Glutamatergic neuron (in vitro differentiated cells): ENCODE measurements at places on chromosomes 4 and X. TPM values are rescaled to one million over a fixed set of nuclear protein-coding genes. Genes with fewer than 3 reads are reported as not detected.

C4orf36 gene
- total RNA-seq = not detected

MPP1 gene
- total RNA-seq = 12.7 TPM

MGAT4D gene
- total RNA-seq = not detected

RTL9 gene
- total RNA-seq = 1.8 TPM

ANK2 gene
- total RNA-seq = 1,513 TPM

MAGED4 gene
- 192 TPM for total RNA-seq

BTK gene
- total RNA-seq = 1.1 TPM

OCIAD1 gene
- 163 TPM for total RNA-seq

MEPE gene
- not detected for total RNA-seq

MAGIX gene
- 2.7 TPM for total RNA-seq

AWAT2 gene
- not detected for total RNA-seq

- H3K27me3 ChIP-seq = no peaks in the 10 kb centered on the region
- H3K27ac ChIP-seq = no peak overlapping the region
- H3K4me3 ChIP-seq = no peak overlapping the region
- DNase-seq = no peak
Observed at GRCh38 chr4:85005865-85006377, 39.4 kb upstream of the WDFY3 start.

DNA sequence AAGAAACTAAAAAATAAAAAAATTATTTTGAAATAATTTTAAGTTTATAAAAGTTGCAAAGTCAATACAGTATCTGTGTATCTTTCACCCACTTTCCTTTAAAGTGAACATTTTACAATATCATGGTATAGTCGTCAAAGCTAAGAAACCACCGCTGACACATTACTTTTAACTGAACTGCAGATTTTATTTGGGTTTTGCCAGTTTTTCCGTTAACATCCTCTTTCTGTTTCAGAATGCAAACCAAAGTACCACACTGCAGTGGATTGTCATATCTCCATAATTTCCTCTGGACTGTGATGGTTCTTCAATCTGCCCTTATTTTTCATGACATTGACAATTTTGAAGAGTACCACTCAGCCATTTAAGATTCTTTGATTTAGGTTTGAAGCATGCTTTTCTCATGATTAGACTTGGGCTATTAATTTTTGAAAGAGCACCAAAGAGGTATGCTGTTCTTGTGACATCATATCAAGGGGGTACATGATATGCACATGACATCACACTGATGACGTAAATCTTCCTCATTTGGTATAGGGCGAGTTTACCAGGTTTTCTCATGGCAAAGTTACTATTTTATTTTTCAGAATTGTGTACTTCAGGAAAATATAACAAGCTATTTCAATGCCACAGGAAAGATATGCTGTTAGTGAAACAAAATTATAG is 3.6 kb upstream of the CXCL1 start:
- no peak overlapping the region for H3K27ac ChIP-seq
- peaks cover 6% of the 10 kb centered on the region for H3K27me3 ChIP-seq
- H3K4me3 ChIP-seq = no peak overlapping the region
- no peaks in the 10 kb centered on the region for H3K36me3 ChIP-seq

GRCh38 chrX:100204534-100204933 is 205.5 kb downstream of the PCDH19 start:
- H3K36me3 ChIP-seq = no peaks in the 10 kb centered on the region
- peaks cover 3% of the 10 kb centered on the region for H3K4me1 ChIP-seq

DNA sequence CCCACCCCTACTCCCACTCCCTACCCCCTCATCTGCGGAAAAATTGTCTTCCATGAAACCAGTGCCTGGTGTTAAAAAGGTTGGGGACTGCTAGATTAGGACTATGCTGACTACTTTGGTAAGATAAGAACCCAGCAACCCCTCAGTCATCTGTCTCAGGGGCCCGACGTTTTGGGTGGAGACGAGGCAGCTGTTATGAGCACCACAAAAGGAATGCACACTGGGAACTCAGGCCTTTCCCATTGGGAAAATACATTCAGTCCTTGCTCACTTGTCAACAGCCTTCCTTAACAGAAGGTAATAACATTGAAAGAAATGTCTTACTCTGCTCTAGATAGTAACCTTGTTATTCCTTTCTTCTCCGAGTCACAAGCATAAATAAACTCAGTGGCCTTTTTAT is 310.8 kb downstream of the AFF2 start:
- H3K4me1 ChIP-seq = peaks cover 9% of the 10 kb centered on the region
- H3K36me3 ChIP-seq = no peaks in the 10 kb centered on the region
- no peak overlapping the region for H3K4me3 ChIP-seq
- no peak overlapping the region for H3K27ac ChIP-seq
- DNase-seq = no peak

- no peaks in the 10 kb centered on the region for H3K27me3 ChIP-seq
- no peak overlapping the region for H3K4me3 ChIP-seq
- no peaks in the 10 kb centered on the region for H3K4me1 ChIP-seq
- no peak overlapping the region for H3K27ac ChIP-seq
- no peaks in the 10 kb centered on the region for H3K36me3 ChIP-seq
- no peak for DNase-seq
Observed at GRCh38 chrX:106684207-106684606, 42.3 kb upstream of the RNF128 start.

GRCh38 chr4:86564795-86565194 is 29.3 kb upstream of the PTPN13 start:
- H3K4me1 ChIP-seq = peaks cover 7% of the 10 kb centered on the region
- H3K4me3 ChIP-seq = no peak overlapping the region
- peaks cover 6% of the 10 kb centered on the region for H3K27me3 ChIP-seq

GRCh38 chrX:67004451-67004850 is 365.6 kb upstream of the EDA2R start:
- peaks cover 1% of the 10 kb centered on the region for H3K27me3 ChIP-seq
- no peak for DNase-seq
- H3K4me1 ChIP-seq = no peaks in the 10 kb centered on the region
- no peak overlapping the region for H3K27ac ChIP-seq
- H3K4me3 ChIP-seq = no peak overlapping the region

DNA sequence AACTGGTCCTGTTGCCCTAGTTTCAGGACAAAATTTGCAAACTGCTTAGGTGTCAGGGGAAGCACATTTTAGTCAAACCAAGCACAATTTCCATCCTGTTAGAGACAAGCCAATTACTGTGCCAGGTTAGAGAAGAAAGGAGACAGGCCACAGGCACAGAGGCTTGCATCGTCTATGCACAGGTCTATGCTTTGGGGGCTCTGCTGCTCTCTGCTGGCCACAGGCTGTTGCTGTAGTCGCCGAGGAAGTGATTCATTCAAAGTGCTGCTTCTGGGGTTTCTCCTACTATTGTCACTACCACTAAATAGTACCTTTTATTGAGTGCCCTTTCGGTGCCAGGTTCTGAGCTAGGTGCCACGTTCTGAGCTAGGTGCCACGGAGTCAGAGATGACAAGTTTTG is 45.5 kb downstream of the VGLL1 start:
- no peaks in the 10 kb centered on the region for H3K27me3 ChIP-seq
- no peak overlapping the region for H3K27ac ChIP-seq
- H3K36me3 ChIP-seq = no peaks in the 10 kb centered on the region
- no peaks in the 10 kb centered on the region for H3K4me1 ChIP-seq
- peak; percentile 60 for DNase-seq

DNA sequence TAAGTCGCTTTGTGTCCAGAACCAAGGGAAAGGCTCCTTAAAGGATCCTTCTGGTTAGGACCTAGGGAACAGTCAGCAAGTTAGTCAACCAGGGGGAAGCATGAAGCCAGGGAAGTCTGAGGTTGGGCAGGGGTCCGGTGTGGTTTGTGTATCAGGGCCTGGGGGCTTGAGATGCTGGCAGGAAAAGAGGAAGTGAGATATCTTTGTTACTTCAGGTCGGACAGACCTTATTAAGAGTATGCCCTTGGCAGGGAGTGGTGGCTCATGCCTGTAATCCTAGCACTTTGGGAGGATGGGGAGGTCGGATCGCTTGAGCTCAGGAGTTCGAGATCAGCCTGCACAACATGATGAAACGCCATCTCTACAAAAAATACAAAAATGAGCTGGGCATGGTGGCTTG is 52.3 kb upstream of the TRPC5OS start:
- DNase-seq = no peak
- H3K27ac ChIP-seq = no peak overlapping the region
- H3K4me3 ChIP-seq = no peak overlapping the region

DNA sequence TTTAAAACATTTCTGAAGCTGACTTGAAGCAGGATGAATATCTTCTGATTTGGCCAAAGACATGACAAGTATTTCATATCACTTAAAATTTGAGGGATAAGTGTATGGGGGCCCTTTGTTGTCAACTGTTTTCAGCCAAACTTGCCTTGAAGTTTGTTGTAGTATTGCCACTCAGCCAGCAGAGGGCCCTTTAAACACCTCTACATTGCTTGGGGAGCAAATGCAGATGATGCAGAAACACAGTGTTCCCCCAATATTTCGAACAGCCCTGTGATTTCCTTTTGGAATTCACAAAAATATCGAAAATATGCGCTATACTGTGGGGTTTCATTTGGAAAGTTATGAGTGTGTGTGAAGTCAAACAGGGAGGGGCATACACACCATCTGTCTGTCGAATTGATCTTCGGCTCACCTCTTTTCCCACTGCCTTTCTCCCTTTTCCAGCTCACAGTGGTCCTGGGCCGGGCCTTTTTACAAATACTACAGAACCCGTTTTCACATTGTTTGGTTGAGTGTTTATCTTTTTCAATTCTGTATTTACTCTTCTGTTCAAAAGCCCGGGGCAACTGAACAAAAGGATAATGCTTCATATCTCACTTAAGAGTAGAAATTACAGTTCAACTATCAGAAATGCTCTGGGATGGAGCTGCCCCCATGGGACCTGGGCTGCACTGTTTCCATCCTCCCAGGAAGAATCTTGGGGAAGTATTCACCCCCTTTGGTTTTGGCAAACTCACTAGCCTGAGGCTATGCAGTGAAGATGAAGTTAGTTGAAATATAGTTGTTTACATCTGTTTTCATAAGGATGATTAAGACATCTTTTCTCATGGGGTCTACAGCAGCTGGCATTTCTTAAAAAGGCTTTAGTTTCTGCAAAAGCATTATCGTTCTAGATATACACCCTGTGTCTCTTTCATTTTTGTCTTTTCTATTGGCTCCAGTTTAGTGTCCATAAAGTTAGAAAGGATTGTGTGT is 137.6 kb downstream of the EGF start:
- peaks cover 17% of the 10 kb centered on the region for H3K4me1 ChIP-seq
- H3K27ac ChIP-seq = peak overlapping the region; percentile 44
- DNase-seq = peak; percentile 42
- H3K27me3 ChIP-seq = no peaks in the 10 kb centered on the region

DNA sequence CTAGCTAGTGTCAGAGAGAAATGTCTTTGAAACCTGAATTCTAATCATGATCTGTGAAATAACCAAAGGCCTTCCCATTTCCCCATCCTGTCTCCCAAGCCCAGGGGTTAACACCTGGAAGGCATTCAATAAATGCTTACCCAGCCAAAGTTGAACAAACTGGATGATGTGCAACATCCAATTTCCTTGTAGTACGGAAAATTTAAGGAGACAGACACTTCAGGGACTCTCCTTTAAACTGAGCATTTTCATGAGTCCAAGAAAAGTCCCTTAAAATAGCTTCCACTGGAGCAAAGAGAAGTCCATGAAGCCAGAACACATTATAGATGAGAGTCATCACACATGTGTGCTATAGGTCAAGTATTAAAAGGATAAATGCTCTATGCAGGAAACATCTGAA is 271.2 kb downstream of the RAB28 start:
- H3K27me3 ChIP-seq = no peaks in the 10 kb centered on the region
- DNase-seq = no peak
- no peaks in the 10 kb centered on the region for H3K36me3 ChIP-seq
- H3K27ac ChIP-seq = no peak overlapping the region

GRCh38 chr4:73662709-73663546 is 42.7 kb upstream of the RASSF6 start:
- H3K4me1 ChIP-seq = no peaks in the 10 kb centered on the region
- H3K27ac ChIP-seq = no peak overlapping the region
- no peaks in the 10 kb centered on the region for H3K27me3 ChIP-seq
- no peak overlapping the region for H3K4me3 ChIP-seq

- H3K4me3 ChIP-seq = no peak overlapping the region
- H3K27me3 ChIP-seq = peaks cover under 1% of the 10 kb centered on the region
- H3K27ac ChIP-seq = no peak overlapping the region
- no peak for DNase-seq
- no peaks in the 10 kb centered on the region for H3K36me3 ChIP-seq
Observed at GRCh38 chr4:10958226-10958856, 273.8 kb upstream of the CLNK start.

DNA sequence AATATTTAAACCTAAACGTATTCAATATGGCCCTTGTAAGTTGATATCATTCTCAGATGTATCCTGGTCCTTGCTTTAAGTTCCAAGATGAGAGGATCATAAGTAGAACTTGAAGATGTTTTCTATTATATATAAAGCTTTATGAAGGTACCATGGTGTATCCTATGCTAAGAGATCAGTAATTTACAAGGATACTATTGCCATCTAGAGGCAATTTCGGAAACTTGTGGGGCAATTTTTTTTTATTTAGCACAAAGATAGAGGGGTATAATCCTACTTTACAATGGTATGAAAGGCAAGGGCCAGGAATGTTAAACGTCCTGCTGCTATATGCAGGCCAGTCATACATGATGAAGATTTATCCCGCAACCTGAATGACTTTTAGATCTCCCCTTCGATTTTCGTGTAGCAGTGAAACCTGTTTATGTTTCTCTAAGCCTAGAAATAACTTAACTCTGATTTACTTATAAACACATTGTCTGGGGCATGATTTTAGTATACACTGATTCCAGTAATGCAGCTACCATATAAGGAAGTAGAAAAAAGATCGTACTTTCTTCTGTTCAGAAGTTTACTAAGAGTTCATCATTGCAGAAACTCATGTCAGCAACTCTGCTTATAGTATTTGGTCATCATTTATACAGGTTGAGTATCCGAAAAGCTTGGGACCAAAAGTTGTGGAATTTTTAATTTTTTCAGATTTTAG is 2.6 kb downstream of the SLC25A31 start:
- no peak overlapping the region for H3K4me3 ChIP-seq
- H3K36me3 ChIP-seq = no peaks in the 10 kb centered on the region
- H3K4me1 ChIP-seq = no peaks in the 10 kb centered on the region
- no peak for DNase-seq
- H3K27me3 ChIP-seq = no peaks in the 10 kb centered on the region

- no peak overlapping the region for H3K27ac ChIP-seq
- H3K4me3 ChIP-seq = no peak overlapping the region
- no peaks in the 10 kb centered on the region for H3K36me3 ChIP-seq
- peaks cover 2% of the 10 kb centered on the region for H3K27me3 ChIP-seq
- no peak for DNase-seq
Observed at GRCh38 chr4:24279911-24280375, 304.4 kb downstream of the DHX15 start.

GRCh38 chr4:53720776-53721175 is 129.5 kb upstream of the LNX1 start:
- no peak overlapping the region for H3K27ac ChIP-seq
- H3K4me1 ChIP-seq = peaks cover 2% of the 10 kb centered on the region
- no peak overlapping the region for H3K4me3 ChIP-seq
- no peak for DNase-seq
- H3K27me3 ChIP-seq = peaks cover 4% of the 10 kb centered on the region

DNA sequence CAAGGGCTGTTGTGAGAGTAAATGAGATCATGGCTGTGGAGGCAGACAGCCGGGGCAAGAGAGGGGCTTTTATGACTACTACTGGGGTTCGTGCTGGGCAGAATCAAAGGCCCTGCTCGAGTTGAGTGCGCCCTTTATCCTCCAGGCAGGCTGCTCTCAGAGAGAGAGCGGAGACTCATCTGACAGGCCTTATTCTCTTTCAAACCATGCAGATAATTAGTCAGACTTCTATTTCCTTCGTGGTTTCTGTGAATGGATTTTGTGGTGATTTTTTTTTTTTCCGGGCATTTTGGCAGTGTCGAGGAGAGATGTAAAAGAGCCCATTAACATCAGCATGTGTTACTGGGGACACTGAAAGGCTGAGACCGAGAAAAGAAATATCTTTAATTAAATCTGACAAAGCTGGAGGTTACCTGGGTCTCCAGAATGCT is 73.6 kb downstream of the MED28 start:
- H3K27ac ChIP-seq = peak overlapping the region; percentile 10
- peaks cover 10% of the 10 kb centered on the region for H3K4me1 ChIP-seq
